ENCODE measurements at places on chromosomes 7 and 10. TPM values are rescaled to one million over a fixed set of nuclear protein-coding genes. Genes with fewer than 3 reads are reported as not detected.

The PDLIM1 gene
- total RNA-seq = 202 TPM

The SPDYE6 gene
- not detected for total RNA-seq

The ACTR3C gene
- total RNA-seq = 24.1 TPM

The ZNF467 gene
- total RNA-seq = 6.6 TPM

The AKR1C1 gene
- total RNA-seq = 1,313 TPM

The ANXA8L1 gene
- total RNA-seq = 185 TPM

The GRM3 gene
- total RNA-seq = not detected

The PLEKHS1 gene
- total RNA-seq = 4.9 TPM

The C10orf143 gene
- 2.8 TPM for total RNA-seq

The PNLIPRP2 gene
- total RNA-seq = not detected

The CYP2C19 gene
- not detected for total RNA-seq

The SPDYE16 gene
- not detected for total RNA-seq

The NRAP gene
- not detected for total RNA-seq

The FAM25C gene
- total RNA-seq = not detected

The FKBP6 gene
- total RNA-seq = not detected

The TRPV5 gene
- not detected for total RNA-seq

The GIMAP7 gene
- not detected for total RNA-seq

The HMX2 gene
- total RNA-seq = not detected

The TMEM130 gene
- total RNA-seq = 3.8 TPM

The TUBB8 gene
- 0.59 TPM for total RNA-seq

The DYNC1I1 gene
- not detected for total RNA-seq

The PTEN gene
- 40.7 TPM for total RNA-seq
